SW480 (cell line): ENCODE measurements at places on chromosomes 3 and 15.
A peak's percentile ranks its signal among the peaks of the same experiment; 100 is the strongest.

DNA sequence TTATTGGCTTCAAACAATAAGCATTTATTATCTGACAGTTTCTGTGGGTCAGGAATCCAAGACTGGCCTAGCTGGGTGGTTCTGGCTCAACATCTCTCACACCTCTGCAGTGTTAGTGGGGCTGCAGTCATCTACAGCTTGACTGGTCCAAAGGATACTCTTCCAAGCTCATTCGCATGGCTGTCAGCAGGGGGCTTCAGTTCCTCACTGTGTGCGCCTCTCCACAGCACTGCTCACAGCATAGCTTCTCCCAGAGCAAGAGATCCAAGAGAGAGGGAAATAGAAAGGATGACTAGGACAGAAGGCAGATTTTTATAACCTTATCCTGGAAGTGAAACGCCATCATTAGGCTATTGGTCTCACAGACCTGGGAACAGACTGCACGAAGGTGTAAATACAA lies 64.2 kb downstream of the MAGI1 start:
- no peak for DNase-seq

DNA sequence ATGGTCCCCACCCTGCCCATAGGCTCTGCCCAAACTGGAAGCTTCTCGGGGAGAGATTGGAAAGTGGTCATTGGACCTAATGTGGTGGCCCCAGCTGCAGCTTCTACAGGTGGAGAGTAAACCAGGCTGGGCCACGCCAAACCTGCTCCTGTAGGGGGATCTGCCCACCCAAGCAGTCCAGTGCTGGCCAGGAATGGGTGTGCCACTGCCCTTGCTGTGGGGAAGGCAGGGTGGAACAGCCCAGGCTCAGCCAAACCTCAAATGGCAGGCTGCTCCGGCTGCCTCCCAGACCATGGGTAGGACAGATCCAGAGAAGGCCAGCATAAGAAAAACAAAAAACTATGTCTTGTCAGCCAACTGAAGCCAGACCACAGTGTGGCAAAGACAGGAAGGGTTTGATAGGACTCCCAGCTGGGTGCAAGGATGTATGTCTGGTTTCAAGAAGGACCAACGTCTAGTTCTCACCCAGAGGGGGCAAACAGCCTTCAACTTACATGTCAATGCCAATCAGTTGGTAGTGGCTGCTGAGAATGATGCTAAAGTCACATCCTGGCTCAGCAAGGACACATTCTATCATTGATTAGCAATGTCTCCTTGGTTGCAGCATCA lies 267.3 kb downstream of the UACA start:
- no peak for DNase-seq

DNA sequence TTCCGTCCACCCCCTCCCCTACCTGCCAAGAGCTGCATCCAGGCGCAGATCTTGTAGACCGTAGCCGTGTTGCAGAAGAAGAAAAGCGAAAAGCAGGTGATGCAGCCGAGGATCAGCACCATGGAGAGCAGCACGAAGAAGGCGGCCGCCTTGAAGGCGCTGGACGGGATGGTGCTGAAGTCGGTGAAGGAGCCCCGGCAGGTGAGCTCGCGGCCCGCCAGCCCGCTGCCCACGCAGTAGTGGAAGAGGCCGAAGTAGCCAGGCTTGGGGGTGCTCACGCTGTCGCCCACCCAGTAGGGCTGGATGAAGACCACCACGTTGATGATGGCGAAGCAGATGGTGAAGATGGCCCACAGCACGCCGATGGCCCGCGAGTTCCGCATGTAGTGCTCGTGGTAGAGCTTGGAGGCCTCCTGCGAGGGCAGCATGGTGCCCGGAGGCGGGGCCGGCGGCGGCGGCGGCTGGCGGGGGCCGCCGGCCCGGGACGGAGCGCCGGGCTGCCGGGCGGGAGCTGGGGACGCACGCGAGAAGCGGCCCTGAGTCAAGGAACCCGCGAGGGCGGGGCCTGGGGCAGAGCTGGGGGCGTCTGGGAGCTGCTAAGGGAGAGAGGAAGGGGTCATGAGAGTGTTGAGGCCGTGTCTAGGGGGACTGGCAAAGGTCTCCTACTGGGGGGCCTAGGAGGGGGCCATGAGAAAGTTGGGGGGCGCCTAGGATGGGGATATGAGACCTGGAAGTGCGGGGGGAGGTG lies 1.2 kb downstream of the LHFPL4 start:
- DNase-seq: no peak

DNA sequence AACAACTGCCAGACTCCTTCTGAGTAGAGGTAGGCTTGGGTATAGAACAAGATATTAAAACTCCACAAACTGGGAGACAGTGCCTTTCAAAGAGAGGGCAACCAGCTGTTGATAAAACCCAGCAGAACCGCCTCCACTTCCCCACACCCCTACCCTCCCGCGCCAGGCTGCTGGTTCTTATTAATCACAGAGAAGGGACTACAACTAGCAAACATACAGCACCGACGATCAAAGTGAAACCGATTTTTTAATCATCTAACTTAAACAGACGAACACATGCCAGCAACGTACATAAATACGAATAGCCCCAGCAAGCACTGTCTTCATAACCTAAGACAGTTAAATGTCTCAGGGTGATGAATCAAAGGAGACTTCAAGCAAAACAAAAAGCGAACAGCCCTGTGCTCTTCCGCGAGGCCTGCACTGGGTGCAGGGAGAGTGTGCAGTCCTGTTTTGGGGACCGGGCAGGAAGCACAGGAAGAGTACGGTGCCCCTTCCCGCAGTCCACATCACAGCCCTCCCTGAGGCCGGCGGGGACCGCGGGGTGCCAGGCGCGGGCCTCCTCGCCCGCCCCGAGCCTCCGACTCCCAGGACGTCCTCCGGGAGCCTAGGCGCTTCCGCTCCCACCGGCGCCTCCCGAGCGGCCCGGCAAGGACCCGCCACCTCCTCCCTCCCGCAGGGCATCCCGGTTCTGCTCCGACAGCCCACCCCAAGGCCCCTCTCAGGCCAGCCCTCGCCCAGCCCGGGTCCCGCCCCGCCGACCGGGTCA lies 75.1 kb upstream of the VGLL4 start:
- DNase-seq: peak; percentile 71

GRCh38 chr15:89776274-89777072 lies at the start of gene MESP2:
TSS of gene MESP2 (plus strand) at chr15:89776332. CDS start at chr15:89776358, 26 bp downstream.
- DNase-seq: peak; percentile 47

GRCh38 chr15:33964665-33965040 lies 3.6 kb upstream of the CHRM5 start:
- no peak for DNase-seq

DNA sequence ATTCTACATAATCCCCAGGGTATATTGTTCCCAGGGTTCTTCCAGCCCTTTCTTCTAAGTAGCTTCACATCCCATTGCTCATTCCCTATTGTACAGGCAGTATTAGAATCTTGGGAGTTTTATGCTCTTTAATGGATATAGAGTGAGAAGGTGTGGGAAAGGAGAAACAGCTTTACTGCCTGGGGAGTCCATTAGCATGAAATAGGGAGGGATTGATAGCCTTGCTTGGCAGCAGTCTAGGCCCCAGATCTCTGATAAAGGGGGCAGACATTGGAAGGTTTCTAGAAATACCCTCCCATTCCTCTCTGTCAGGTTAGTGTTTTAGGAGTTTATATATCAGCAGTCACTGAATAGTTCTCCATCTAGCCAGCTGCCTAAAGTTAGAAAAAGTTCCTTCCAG lies 334.3 kb downstream of the UNC13C start:
- no peak for DNase-seq

- no peak for DNase-seq
Measured at GRCh38 chr15:85167568-85167967, 185.9 kb downstream of the PDE8A start.

DNA sequence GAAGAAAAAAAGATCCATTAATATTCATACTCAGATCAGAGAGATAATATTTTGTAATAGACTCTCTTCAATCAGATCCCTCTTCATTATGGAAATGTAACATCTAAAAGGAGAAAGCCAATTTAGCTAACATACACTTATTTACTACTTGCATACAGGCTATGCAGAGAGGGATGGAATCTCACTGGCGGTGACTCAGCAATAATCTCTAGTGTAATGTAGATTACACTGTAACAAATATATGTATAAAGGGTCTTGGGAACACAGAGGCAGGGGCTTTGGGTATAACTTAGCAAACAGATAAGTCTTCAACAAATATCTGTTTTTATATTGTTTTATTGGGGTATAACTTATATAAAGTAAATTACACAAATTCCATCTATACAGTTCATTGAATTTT lies 69.6 kb downstream of the CGNL1 start:
- no peak for DNase-seq

GRCh38 chr3:159548675-159549335 lies 439.8 kb upstream of the IL12A start:
- DNase-seq: peak; percentile 11

DNA sequence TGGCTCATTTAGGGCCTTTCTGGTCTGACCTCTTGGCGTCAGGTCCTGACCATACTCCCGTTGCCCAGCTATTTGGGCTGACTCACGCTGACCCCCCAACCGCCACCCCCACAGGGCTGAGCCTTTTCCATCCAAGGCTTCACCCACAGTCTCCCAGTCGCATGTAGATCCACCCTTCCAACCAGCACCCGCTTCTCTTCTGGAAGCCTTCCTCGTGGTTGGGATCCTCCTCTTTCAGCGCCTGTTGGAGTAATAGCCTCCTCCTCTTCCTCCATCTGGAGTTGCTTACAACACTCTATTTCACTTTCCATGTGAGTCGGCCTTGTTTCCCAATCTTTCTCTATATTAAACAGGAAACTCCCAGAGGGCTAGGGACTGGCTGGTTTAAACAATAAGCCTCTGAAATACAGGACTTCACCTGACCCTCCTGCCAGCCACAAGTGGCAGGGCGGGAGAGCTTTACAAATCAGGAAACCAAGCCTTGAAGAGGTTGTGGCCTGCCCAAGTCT lies 2.1 kb upstream of the ALAS1 start:
- no peak for DNase-seq

GRCh38 chr3:144463911-144464310 lies 492.3 kb downstream of the DIPK2A start:
- no peak for DNase-seq
